ENCODE measurements at places on chromosomes 1 and 21.

GRCh38 chr1:61215119-61215518 lies 132.8 kb downstream of the NFIA start:
- no peaks in the 10 kb centered on the region for H3K27me3 ChIP-seq
- no peak for DNase-seq
- no peak overlapping the region for H3K4me3 ChIP-seq
- peak overlapping the region; percentile 86 for H3K27ac ChIP-seq

DNA sequence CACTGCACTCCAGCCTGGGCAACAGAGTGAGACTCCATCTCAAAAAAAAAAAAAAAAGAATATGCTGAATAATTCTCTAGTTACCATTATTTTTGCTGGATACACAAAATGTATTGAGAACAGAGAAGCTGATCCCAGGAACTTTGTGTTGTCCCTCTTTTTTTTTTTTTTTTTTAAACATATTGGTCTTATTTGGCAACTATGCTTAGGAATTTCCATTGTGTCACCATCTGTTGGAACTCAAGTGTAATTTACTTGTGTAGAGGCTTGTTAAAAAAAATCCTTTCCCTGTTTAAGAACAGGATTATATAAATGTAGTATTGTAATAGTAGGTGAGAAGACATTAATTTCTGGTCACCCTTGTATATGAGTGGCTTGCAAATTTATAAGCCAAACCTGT lies 28.6 kb downstream of the CAMSAP2 start:
- H3K27ac ChIP-seq = no peak overlapping the region
- no peaks in the 10 kb centered on the region for H3K4me1 ChIP-seq
- H3K4me3 ChIP-seq = no peak overlapping the region
- H3K27me3 ChIP-seq = no peaks in the 10 kb centered on the region
- no peak for DNase-seq

GRCh38 chr1:245234217-245235081 lies 79.7 kb downstream of the KIF26B start:
- no peaks in the 10 kb centered on the region for H3K27me3 ChIP-seq
- H3K4me1 ChIP-seq = no peaks in the 10 kb centered on the region
- H3K27ac ChIP-seq = no peak overlapping the region

- H3K27ac ChIP-seq = no peak overlapping the region
- no peak overlapping the region for H3K4me3 ChIP-seq
- DNase-seq = peak; percentile 70
- no peaks in the 10 kb centered on the region for H3K36me3 ChIP-seq
- no peaks in the 10 kb centered on the region for H3K4me1 ChIP-seq
These were observed 46.0 kb downstream of the PTPRU start for GRCh38 chr1:29282135-29282923.

DNA sequence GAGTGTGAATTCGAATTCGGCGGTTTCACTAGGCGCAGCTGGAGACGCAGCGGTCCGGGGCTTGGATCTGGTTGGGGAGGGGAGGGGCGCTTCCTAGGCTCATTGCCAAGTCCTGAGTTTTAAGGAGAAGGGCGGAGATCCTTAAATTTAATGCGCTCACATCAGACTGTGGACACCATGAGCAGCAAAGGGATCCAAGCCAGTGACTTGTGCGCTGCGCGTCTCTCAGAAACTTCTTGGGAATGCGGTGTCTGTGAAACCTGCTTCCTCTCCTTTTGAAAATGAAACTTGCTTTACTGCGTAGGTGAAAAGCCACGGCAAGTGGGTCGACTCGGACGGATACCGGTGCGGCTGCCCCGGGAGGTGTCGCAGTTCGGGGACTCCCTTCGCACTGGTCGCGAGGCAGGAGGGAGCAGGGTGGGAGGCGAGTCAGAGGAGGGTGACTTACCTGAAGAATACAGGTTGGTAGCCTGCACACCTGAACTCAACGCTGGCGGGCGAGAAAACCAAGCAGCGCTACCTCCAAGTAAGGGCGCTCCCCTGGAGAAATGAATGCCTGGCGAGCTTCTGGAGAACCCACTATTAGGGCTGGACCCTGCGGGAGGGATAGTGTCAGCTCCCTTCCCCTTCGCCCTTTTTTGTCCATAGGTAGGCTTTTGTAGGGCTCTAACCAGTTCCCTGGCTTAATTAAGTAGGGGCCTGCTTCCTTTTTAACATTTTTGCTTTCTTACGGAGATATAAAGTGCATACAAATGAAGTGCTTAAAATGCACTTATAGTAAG lies 992 bp downstream of the TENT5C start:
- H3K27ac ChIP-seq = peak overlapping the region; percentile 76
- DNase-seq = peak; percentile 58
- H3K4me1 ChIP-seq = no peaks in the 10 kb centered on the region
- peak overlapping the region; percentile 79 for H3K4me3 ChIP-seq
- H3K36me3 ChIP-seq = no peaks in the 10 kb centered on the region

DNA sequence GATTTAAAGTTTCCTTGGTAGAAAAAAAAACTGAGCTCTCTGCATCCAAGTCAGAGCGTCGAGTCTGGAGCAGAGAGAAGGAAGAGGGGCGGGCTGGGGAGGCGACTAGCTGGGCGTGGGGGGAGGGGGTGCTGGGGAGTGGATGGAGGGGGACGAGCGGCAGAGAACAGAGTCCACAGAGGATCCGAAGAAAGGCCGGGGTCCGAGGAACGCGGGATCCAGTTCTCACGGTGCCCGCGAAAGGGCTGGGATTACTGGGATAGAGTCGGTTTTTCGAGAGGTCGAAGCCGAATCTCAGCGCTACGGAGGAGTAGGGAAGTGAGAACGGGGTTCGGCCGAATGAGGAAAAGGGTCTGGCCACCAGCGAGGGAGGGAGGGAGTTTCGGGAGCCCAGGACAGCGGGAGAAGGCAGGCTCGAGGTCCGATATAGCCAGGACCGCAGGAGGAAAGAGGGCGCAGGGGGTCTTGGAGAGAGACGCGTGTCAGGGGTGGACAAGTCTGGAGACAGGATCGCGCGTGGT lies 665 bp downstream of the DAB1 start:
- no peak for DNase-seq
- H3K4me3 ChIP-seq = no peak overlapping the region
- H3K36me3 ChIP-seq = no peaks in the 10 kb centered on the region
- H3K27ac ChIP-seq = no peak overlapping the region

DNA sequence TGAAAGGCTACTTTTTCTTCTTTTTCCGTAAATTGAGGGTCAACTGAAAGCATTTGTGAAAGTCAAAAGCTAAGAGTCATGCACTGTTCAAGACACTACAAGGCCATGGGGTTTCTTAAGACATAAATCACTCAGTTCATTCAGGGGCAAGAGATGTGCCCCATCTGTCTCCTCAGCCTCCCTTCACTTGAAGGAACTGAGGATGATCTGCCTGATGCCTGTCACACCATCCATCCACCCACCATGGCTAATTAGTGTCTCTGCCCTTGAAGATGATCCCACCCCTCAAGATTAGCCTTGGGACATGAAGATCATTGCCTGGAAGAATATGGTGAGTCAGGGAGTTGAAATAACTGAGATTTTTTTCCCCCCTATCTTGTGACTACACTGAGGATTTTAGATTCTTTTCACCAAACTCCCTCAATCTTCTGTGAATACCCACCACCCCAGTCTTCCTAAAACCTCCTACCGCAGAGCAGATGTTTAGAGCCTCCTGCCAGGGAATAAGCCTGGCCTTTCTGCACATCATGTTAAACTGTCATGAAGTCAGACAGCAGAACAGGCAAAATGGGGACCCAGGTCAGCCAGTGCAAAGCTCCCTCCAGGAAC lies 88.6 kb upstream of the LMO4 start:
- H3K4me3 ChIP-seq = no peak overlapping the region
- H3K27me3 ChIP-seq = no peaks in the 10 kb centered on the region
- no peak overlapping the region for H3K27ac ChIP-seq
- no peaks in the 10 kb centered on the region for H3K4me1 ChIP-seq
- H3K36me3 ChIP-seq = no peaks in the 10 kb centered on the region

GRCh38 chr1:167791281-167792187 lies 69.8 kb downstream of the MPZL1 start:
- no peak overlapping the region for H3K4me3 ChIP-seq
- DNase-seq = no peak
- H3K27ac ChIP-seq = no peak overlapping the region
- no peaks in the 10 kb centered on the region for H3K36me3 ChIP-seq
- no peaks in the 10 kb centered on the region for H3K4me1 ChIP-seq

DNA sequence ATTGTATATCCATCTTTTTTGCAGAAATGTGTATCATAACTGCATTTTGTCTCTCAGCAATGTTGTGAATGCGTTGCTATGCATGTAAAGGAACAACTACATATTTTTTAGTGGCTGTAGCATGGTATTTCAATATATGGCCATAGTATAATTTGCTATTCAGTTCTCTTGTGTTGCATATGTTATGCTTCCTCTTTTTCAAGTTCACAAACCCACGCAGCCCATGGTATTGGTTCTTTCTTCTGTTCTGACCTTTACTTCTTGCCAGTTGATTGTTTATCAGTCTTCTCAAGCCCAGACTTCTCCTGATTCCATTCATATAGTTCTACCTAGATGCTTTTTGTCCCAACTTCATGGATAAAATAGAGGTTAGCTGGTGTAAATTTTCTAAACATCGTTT lies 6.1 kb downstream of the SLC22A15 start:
- no peak overlapping the region for H3K4me3 ChIP-seq
- no peaks in the 10 kb centered on the region for H3K4me1 ChIP-seq
- no peaks in the 10 kb centered on the region for H3K27me3 ChIP-seq
- no peak for DNase-seq
- H3K27ac ChIP-seq = no peak overlapping the region

- H3K4me1 ChIP-seq = no peaks in the 10 kb centered on the region
- H3K36me3 ChIP-seq = no peaks in the 10 kb centered on the region
- H3K27ac ChIP-seq = no peak overlapping the region
- H3K4me3 ChIP-seq = no peak overlapping the region
- no peaks in the 10 kb centered on the region for H3K27me3 ChIP-seq
These were observed 462 bp upstream of the RXRG start for GRCh38 chr1:165445388-165445787.

GRCh38 chr1:169288011-169288414 lies 79.6 kb downstream of the NME7 start:
- no peak overlapping the region for H3K27ac ChIP-seq
- no peak for DNase-seq
- H3K4me1 ChIP-seq = no peaks in the 10 kb centered on the region
- H3K27me3 ChIP-seq = no peaks in the 10 kb centered on the region

- no peaks in the 10 kb centered on the region for H3K36me3 ChIP-seq
- H3K4me1 ChIP-seq = no peaks in the 10 kb centered on the region
- H3K27ac ChIP-seq = no peak overlapping the region
- peaks cover 4% of the 10 kb centered on the region for H3K27me3 ChIP-seq
- DNase-seq = no peak
These were observed 19.3 kb downstream of the QSOX1 start for GRCh38 chr1:180173952-180174351.

DNA sequence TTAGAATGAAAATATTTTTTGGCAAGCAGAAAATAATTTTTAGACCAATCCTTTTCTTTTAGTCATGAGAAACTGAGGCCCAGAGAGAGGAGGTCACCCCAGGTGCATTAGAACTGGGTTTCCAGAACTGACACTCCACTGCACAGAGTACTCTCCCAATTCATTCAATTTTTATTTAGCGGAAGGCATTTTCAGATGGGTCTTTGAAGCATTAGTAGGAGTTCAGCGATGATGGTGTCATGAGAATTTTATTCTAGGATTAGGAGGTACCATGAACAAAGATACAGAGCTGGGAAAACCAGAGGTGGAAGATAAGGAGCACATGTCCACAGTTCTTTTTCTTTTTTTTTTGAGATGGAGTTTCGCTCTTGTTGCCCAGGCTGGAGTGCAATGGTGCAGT lies 2.3 kb downstream of the PCSK9 start:
- no peaks in the 10 kb centered on the region for H3K4me1 ChIP-seq
- no peak for DNase-seq
- H3K27me3 ChIP-seq = no peaks in the 10 kb centered on the region
- peak overlapping the region; percentile 72 for H3K4me3 ChIP-seq
- H3K27ac ChIP-seq = no peak overlapping the region

- H3K27ac ChIP-seq = no peak overlapping the region
- H3K27me3 ChIP-seq = no peaks in the 10 kb centered on the region
- no peak overlapping the region for H3K4me3 ChIP-seq
- H3K36me3 ChIP-seq = no peaks in the 10 kb centered on the region
- no peaks in the 10 kb centered on the region for H3K4me1 ChIP-seq
- no peak for DNase-seq
These were observed 307.3 kb downstream of the PTPRU start for GRCh38 chr1:29543586-29543985.

- no peaks in the 10 kb centered on the region for H3K27me3 ChIP-seq
- H3K27ac ChIP-seq = no peak overlapping the region
- H3K4me1 ChIP-seq = no peaks in the 10 kb centered on the region
- no peaks in the 10 kb centered on the region for H3K36me3 ChIP-seq
- H3K4me3 ChIP-seq = no peak overlapping the region
These were observed 63.3 kb downstream of the POFUT2 start for GRCh38 chr21:45224189-45224938.

DNA sequence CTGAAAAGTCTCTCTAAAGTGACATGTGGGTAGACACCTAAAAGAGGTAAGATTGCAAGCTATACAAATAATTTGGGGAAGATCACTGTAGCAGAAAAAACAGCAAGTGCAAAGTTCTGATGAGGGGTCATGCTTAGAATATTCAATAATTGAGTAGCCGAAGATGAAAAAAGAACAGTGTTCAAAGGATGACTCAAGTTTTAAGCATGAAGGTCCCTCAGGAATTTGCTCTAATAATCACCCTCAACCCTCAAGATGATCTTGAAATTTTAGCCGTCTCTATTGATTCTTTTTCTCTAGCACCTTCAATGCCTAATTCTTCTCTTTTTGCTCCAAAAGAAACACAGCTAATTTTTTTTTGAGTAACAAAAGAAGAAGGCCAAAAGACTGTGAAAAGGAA lies 190.6 kb upstream of the ZNHIT6 start:
- no peak for DNase-seq
- no peaks in the 10 kb centered on the region for H3K4me1 ChIP-seq
- H3K36me3 ChIP-seq = no peaks in the 10 kb centered on the region

DNA sequence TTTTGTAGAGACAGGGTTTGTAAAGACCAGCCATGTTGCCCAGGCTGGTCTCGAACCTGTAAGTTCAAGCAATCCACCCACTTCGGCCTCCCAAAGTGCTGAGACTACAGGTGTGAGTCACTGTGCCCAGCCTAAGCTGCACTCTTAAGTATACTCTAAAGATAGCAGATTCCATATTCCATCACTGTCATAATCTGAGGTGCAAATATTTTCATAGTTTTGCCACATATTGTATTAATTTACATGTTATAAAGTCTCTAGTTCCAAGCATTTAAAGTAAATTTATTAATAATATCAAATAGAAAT lies 121.3 kb downstream of the HFM1 start:
- no peak overlapping the region for H3K4me3 ChIP-seq
- H3K27ac ChIP-seq = no peak overlapping the region
- H3K36me3 ChIP-seq = no peaks in the 10 kb centered on the region
- no peaks in the 10 kb centered on the region for H3K4me1 ChIP-seq

DNA sequence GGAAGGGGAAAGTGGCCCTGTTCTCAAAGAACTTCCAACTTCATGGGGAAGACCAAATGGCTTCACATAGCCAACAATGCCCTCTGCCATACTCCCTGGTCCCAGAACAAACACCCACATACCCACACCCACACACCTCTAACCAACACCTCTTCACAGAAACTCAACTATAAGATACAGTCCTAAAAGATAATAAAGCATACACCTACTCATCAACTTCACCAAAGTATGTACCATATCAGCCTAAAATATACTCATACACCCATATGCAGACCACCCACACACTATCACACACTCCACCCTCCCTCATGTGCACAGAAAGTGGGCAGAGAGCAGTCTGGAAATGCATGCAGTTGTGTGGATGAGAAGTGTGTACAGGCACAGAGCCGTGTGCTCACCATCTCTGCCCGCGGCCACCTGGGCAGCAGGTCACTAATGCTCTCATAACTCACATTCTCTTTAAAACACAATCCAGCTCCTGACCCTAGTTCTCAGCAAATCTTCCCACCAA lies 27.7 kb downstream of the IQGAP3 start:
- no peak for DNase-seq
- no peaks in the 10 kb centered on the region for H3K27me3 ChIP-seq
- no peak overlapping the region for H3K4me3 ChIP-seq
- no peaks in the 10 kb centered on the region for H3K36me3 ChIP-seq
